Kidney tubule cell (primary cell): ENCODE measurements at places on chromosomes 4 and X.

DNA sequence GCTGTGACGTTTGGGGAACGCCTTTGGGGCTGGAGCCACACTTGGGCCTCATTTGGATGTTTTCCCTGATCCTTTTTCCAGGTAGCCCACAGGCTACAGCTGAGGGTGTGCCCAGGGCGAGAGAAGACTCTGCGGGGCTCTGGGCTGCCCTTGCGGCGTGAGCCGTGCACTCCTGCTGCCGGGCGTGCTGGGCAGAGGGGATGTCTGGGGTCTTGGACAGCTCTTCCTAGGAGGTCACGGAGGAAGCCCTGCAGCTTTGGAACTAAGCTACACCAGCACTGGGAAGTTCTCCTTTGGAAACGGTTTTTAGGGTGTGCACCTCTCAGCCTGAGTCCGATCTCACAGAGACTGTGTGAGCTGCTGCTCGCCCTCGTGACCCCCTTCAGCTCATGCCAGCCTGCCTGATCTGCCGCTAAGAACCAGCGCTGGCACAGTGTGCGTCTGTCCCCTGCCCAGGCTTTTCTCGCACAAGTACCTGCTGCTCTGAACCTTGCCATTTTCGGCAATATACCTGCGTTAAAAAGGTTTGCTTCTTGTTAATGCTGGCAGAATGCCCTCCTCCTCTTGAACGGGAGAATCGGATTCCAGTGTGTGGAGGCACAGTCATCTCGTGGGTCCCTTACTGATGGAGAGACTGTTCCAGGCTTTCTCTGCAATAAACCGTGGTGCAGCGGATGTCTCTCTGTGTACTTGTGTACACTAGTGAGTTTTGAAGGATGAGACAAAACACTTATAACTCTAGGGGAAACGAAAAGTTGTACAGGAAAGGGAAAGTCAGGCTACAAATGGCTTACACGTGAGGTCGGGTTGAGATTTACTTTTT lies 14.3 kb downstream of the MSANTD1 start:
- DNase-seq = no peak

GRCh38 chr4:134324179-134324578 lies 122.6 kb upstream of the PABPC4L start:
- no peak for DNase-seq

GRCh38 chr4:124696182-124696581 lies 16.4 kb downstream of the ANKRD50 start:
- no peak for DNase-seq

GRCh38 chrX:9646471-9647224 lies 119.0 kb downstream of the GPR143 start:
- DNase-seq = no peak

DNA sequence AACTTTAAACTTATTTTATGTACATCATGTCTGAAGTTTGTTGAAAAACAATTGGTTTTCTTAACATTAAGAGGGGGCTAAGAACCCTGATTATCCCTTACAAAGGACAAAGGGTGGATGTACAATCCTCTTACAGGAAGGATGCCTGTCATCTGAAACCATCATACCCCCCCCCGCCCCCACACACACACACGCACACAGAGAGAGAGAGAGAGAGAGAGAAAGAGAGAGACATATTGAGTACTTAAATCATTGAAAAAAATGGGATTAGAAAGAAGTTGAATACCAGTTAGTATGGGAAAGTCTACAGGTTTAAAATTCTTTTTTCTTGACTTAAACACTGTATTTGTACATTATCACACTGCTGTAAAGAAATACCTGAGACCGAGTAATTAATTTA lies 10.9 kb upstream of the PGM2 start:
- DNase-seq = no peak

- DNase-seq = no peak
Measured at GRCh38 chrX:71547339-71547738, 14.4 kb downstream of the OGT start.

GRCh38 chr4:124529131-124529530 lies 183.4 kb downstream of the ANKRD50 start:
- DNase-seq = no peak

- peak; percentile 89 for DNase-seq
Measured at GRCh38 chr4:173074501-173074946, 94.1 kb upstream of the GALNT7 start.

GRCh38 chr4:87974856-87975462 lies 555 bp upstream of the SPP1 start:
- DNase-seq = peak; percentile 91

DNA sequence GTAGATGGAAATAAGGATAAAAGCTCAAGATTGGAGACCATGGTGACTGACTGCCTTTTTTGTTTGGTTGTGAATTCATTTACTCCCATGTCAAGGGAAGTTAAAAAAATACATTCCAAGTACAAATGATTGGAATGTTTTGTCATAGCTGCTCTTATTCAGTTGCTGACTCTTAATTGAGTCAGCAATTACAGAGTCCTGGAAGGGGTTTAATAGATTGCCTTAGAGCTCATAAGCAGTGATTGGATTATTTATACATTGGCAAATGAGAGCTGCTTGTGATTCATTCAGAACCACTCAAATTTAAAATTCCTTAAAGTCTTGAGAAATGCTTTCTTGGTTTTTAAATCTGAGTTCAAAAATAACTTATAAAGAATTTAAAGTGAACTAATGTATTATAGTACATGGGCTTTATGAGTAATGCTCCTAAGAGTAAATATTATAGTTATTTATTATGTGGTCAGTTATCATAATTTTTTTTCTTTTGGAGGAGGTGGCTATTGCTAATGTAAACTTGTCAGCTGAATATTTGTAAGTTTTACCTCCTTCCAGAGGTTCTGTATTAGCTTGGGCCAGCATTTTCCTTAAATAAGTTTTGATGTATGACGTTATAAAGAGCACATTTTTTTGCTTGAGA lies 13.6 kb downstream of the JADE1 start:
- DNase-seq = peak; percentile 92

DNA sequence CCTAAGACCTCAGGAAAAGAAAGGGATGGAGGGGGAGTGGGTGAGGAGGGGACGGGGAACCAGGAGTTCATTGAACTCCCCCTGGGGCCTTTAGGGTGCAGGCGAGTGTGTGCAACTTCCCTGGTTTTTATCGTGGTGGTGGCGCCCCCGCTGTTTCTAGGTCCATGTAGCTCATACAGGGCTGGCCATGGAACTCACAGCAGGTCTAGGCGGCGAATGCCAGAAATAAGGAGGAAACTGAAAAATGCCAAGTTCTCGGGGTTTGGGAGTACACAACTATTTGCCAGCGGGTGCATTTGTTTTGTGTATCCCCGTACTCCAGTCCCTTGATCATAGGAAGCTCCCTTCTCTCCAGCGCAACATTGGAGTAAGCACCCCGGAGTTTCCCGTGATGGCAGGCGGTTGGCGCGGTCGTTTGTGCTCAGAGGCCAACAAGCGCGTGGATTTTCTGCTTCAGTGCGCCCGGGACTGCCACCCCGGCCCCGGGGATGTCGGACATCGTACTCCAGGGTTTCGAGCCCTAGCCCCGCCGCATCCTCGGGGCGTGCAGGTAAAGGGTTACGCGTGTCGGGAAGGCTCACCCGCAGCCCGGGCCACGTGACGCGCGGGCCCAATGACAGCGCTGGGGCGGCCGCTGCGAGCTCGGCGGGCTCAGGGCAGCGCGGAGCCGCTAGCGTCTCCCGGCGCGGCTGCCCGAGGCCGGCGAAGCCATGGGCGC lies 208.9 kb downstream of the NWD2 start:
- peak; percentile 81 for DNase-seq

DNA sequence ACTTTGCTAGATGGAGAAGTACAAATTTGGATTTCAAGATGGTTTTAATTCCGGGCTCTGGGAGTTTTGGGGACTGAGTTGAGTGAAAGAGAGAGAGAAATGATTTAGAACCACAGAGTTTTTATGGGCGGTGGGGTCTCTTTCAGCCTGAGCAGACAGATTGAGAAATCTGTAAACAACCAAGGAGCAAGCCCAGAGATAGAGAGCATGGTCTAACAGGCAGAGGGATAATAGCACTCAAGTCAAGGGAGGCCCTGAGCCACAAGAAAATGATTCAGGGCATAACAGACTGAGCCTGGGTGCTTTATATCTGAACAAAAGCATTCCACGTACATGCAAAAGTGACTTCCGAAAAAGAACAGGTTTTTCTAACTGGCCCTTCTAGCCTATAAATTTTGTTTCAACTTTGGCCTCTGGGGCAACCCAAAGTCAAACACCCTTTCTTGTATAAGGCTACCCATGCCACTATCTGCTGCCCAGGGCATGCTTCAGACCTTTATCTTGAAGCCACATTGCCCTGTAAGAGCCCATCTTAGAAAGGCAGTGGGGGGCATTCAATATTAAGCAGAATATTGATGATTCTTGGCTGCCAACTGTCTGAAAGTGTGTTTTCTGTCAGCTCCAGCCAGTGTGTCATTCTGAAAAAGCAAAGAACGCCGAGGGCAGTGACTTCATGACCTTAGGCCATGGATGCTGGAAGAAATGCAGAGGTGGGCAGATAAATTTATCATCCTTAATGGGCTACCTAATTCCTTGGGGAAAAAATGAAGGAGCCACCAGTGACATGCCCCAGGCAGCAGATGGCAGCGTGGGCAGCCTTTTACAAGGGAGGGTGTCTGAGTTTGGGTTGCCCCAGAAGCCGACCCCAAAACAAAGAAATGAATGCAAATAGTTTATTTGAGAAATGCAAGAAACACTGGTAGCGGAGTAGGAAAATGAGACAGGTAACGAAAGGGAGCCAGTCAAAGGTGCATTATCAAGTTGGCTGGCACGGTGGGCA lies 637.6 kb downstream of the MID1IP1 start:
- no peak for DNase-seq

GRCh38 chrX:73266766-73267165 lies 52.1 kb upstream of the NAP1L2 start:
- no peak for DNase-seq

GRCh38 chr4:5724377-5724776 lies 13.4 kb downstream of the EVC start:
- peak; percentile 92 for DNase-seq

DNA sequence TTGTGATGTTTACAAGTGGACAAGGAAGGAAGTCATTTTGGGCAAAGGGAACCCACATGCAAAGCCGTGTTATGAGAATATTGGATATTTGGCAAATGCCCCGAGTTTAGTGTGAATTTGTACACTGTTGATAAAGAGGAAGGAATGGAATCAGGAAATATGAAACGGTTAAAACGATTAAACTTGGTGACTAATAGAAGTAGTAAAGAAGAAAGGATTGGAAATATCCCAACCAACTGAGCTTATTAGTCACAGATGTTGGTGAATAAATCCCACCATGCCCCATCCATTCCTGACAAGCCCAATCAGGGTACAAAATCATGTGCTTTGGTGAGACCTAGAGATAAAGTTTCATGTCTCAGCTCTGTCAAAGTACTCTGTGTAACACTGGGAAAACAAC lies 22.0 kb downstream of the ARHGAP24 start:
- DNase-seq = no peak

- DNase-seq = no peak
Measured at GRCh38 chr4:128390475-128390996, 102.9 kb upstream of the PGRMC2 start.

DNA sequence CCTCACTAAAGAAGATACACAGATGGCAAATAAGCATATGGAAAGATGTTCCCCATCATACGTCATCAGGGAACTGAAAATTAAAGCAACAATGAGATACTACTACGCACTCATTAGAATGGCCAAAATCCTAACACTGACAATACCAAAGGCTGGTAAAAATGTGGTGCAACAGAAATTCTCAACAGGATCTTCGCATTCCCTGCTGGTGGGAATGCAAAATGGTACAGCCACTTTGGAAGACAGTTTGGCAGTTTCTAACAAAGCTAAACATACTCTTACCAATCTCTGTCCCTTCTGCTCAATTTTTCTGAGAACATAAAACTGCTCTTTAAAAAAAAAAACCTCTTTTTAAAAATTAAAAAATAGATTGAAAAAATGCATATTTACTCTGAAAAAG lies 300.2 kb downstream of the FBXW7 start:
- DNase-seq = no peak

DNA sequence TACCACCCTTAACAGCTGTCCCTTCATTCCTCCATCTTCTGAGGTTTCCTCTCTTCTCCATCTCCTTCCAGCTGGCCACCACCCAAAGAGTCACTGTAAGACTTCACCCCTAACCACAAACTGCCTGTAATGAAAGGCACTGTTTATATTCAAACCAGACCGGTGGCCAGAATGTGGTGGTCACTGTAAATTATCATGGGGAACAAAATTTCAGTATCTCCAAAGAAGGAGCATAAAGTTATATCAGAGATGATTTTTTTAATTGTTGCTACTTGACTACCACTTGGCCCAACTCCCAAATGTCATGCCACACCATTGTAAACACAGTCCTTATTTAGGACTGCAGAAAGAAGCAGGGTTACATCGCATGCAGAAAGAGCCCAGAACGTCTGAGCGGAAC lies 44.8 kb downstream of the SMARCA1 start:
- DNase-seq = no peak

- peak; percentile 23 for DNase-seq
Measured at GRCh38 chrX:44162964-44163475, 180.5 kb downstream of the EFHC2 start.

DNA sequence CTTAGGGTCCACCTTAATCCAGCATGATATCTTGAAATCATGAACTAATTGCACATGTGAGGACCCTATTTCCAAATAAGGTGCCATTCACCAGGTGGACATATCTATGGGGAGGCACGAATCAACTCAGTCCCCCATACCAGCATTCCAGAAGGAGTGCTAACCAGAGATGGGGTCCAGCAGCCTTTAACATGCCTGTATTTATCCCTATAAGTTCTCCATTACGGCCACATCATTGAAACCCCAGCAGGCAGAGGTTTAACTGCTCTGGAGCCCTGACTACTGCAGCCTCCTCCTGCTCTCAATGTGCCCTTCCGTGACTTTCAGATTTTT lies 3.2 kb upstream of the ASMTL start:
- DNase-seq = no peak

- DNase-seq = peak; percentile 39
Measured at GRCh38 chr4:41935652-41936021, 408 bp downstream of the TMEM33 start.

GRCh38 chr4:156100651-156101050 lies 147.0 kb upstream of the CTSO start:
- no peak for DNase-seq

GRCh38 chr4:189124791-189125190 lies 815.9 kb upstream of the FRG1 start:
- DNase-seq = no peak

DNA sequence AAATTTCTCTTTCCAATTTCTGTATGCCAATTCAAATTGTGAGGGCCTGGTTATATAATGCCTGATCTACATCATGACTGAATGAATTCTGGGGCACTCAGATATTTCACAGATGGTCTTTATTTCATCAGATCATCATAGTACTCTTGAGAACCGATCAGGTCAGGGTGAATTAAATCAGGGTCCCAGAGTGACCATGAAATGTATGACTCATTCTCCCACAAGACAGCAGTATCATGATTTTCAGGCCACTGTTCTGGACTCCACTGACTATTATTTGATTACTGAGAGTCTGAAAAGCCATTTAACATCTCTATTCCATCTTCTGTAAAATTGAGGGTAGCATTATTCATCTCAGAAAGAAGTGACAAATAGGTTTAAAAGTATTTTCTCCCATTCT lies 471.5 kb downstream of the ADGRL3 start:
- DNase-seq = no peak

DNA sequence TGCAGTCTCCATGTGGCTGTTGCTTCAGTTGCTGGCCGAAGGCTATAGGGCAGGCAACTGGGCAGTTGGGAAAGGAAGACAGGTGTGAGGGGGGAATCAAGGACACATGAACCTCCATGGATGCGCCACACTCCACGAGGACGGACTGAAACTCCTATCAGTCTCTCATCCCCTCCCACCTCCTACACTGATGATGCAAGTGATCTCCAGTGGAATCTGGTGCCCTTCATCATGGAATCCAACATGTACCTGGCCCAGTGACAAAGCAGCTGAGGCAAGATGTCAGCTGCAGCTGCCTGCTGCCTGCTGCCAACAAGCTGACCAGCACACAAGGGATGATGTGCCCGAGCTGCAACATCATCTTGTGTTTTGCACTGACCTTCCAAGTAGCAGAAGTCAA lies 26.0 kb upstream of the MGST2 start:
- no peak for DNase-seq
